Activated CD4-positive, alpha-beta T cell treated with anti-CD3 and anti-CD28 coated beads, Interleukin-2, Interleukin-6, amounts not matched to agents 100 ng/mL and 50 ng/mL, durations not matched to agents 16 hours and 8 hours (primary cell): ENCODE measurements at places on chromosomes 11 and 22.

- DNase-seq = no peak
Measured at GRCh38 chr11:130457623-130458409, 9.4 kb downstream of the ADAMTS15 start.

DNA sequence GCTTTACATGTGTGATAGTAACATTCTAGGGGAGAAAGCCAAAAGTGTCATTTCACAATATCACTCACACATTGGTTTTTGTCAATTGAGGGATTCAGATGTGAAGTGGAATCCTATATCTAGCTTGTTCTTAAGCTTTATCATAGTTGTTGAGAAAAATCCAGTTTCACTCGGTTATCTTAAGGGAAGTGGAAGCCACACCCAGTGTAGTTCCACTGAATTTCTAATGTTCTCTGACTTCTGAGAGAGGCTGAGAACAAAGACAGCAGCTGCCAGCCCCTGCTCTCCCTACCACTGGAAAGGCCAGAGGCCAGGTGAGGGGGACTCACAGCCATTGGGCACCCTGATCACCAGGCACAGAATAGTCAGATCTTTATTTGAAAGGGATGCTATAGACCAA is 53.7 kb downstream of the THAP12 start:
- DNase-seq = no peak

- no peak for DNase-seq
Measured at GRCh38 chr11:67500831-67501715, 4.1 kb downstream of the PITPNM1 start.

GRCh38 chr22:44365191-44365590 is 52.4 kb upstream of the SHISAL1 start:
- DNase-seq = no peak

DNA sequence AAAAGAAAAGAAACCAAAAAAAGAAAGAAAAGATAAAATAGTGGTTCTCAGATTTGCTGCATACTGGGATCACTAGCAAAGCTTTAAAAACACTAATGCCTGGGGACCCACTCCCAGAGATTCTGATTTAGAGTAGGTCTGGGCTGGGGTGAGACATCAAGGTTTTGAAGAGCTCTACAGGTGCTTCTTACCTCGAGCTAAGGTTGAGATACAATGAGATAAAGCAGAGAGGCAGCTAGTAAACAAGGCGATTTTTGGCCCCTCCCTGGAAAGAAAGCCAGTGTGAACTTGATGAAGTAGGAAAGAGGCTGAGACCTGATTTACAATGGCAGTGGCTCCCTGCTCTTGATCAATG is 327.6 kb upstream of the CCDC90B start:
- DNase-seq = no peak

- DNase-seq = no peak
Measured at GRCh38 chr22:36536717-36537116, 7.8 kb upstream of the EIF3D start.

GRCh38 chr11:69466039-69466438 is 15.4 kb upstream of the LINC01488 start:
- no peak for DNase-seq

DNA sequence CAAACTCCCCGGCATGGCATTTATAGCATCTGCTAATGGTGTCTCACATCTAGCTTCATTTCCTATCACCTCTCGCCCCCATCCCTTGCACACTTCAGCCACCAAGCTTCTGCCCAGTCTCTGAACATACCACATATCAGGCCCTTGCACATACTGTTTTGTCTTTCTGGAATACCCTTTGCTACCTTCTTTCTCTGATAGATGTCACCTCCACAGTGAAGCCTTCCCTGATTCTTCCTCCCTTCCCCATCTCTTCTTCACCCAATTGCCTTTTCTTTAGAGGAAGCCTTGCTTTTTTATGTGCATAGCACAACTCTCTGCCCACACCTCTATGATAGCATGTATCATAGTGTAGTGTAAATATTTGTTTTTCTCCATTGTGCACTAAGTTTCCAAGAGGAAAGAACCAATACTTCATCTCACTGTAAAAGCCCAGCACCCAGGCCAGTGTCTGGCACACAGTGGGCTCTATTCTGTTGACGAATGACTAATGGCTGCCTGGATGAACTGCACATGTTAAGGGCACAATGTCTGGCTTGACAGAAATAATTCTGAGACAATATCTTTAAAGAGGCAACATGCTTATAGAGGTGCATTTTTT is 27.8 kb downstream of the P4HA3 start:
- no peak for DNase-seq

GRCh38 chr11:11427542-11427941 is 74.5 kb upstream of the CSNK2A3 start:
- no peak for DNase-seq

GRCh38 chr11:81602508-81602907 is 1131.2 kb downstream of the FAM181B start:
- no peak for DNase-seq

DNA sequence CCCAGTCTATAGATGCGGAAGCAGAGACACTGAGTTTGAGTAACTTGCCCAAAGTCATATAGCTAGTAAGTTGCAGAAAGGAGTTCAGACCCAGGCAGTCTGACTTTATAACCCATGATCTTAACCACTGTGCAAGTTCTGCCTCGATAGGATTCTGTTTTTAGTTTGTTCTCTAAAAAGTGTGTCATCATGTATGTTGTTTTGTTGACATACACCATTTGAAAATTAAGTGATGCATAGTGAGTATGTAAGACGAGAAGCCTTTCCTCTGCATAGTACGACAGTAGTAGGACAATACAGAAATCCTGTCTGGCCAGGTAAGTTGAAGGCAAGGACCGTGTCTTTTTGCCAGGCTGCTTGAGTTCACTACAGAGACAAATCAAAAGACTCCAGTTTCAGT is 3.3 kb downstream of the ZC3H12C start:
- DNase-seq = no peak

DNA sequence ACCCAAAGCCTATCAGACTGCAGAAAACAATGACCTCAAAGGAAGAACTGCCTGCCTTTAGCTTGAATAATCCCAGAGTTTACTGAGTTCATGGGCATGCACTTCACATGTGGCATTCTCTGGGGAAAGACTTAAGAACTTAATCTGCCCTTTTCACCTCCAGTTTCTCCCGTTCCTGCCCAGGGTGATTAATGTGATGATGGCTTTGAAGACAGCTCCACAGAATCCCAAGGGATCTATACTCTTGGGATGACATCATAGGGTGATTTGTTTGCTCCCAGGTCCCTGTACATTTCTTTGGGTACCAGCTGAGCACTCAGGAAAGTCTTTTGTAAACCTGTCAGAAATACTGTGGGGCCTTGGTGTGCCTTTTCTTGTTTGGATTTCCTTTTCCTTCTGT is 14.0 kb downstream of the FJX1 start:
- DNase-seq = no peak

- no peak for DNase-seq
Measured at GRCh38 chr11:91081440-91082043, 858.7 kb upstream of the CHORDC1 start.

- no peak for DNase-seq
Measured at GRCh38 chr22:36768141-36768540, 7.8 kb downstream of the IFT27 start.
